ENCODE measurements at places on chromosomes 3 and 15. TPM values are rescaled to one million over a fixed set of nuclear protein-coding genes. Genes with fewer than 3 reads are reported as not detected.

ZNF860 gene
- 0.52 TPM for total RNA-seq

RASL12 gene
- not detected for total RNA-seq

ISLR2 gene
- not detected for total RNA-seq

BTLA gene
- 18.1 TPM for total RNA-seq

SEC22A gene
- total RNA-seq, result 20.9 TPM

GNB4 gene
- 22.6 TPM for total RNA-seq

CHD2 gene
- 947 TPM for total RNA-seq

DAZL gene
- total RNA-seq, result 0.10 TPM

Measured in mononuclear cell (primary cell).